ENCODE measurements at places on chromosomes 6 and 20. TPM values are rescaled to one million over a fixed set of nuclear protein-coding genes. Genes with fewer than 3 reads are reported as not detected.
A peak's percentile ranks its signal among the peaks of the same experiment; 100 is the strongest.

GRCh38 chr6:80465513-80465912 lies 359.0 kb downstream of the BCKDHB start:
- no peaks in the 10 kb centered on the region for H3K27me3 ChIP-seq
- DNase-seq = no peak
- H3K4me3 ChIP-seq = no peak overlapping the region
- H3K4me1 ChIP-seq = no peaks in the 10 kb centered on the region

DNA sequence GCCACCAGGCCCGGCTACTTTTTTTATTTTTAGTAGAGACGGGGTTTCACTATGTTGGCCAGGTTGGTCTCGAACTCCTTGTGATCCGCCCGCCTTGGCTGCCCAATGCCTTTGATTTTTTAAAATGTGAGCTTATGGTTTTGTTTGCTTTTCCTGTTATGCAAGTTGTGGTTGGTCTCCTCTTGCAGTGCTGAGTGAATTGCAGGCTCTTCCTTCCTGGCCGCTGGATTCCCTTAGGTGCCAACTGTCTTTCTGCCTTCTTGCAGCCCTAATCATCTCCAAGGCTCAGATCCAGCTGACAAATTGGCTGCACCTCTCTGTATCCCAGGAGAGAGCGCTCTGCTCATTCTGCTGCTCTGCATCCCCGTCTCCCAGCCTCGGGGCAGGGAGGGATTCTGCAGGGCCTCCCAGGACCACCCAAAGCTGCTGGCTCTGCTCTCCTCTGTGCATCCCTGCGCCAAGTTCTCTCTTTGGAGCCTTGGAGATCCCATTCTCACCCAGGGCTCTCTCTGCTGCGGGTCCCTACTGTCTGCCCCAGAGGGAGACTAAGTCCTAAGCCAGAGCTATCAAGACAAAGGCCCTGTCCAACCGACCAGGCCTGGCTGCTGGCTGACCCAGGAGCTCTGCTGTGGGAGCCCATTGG lies 14.1 kb upstream of the EMILIN3 start:
- no peak overlapping the region for H3K4me3 ChIP-seq
- H3K27me3 ChIP-seq = peaks cover 48% of the 10 kb centered on the region
- no peak for DNase-seq
- no peaks in the 10 kb centered on the region for H3K4me1 ChIP-seq
- no peaks in the 10 kb centered on the region for H3K36me3 ChIP-seq

DNA sequence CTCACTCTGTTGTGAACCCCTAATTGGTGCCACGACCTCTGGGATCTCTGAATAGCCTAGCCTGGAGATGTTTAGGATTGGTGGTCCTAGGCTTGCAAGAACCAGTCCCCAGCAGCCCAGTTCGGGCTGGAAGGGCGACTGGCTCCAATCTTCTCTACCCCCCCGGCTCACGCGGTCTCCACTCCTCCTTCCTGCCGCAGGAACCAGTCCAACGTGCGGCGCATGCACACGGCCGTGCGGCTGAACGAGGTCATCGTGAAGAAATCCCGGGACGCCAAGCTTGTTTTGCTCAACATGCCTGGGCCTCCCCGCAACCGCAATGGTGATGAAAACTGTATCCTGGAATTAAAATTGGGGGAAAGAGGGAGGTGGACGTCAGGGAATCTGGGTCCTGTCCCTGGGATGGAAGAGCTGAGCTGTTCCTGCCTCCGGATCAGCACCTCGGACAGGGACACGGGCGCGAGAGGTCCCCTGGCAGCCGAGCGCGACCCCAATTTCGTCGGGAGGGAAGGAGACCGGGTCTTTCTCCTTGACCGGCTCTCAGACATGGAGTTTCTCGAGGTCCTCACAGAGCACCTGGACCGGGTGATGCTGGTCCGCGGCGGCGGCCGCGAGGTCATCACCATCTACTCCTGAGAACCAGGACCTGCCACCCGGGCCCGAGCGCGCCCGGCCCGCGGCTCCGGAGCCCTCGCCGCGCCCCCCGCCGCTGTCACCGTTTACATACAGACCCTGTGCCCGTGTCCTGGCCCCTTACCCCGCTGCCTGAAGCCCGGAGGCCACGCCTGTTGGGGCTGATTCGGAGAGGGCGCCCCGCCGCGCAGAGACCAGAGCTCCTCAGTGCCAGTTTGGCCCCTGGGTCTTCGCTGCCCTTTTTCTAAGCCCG lies 28.2 kb downstream of the SLC12A5 start:
- H3K27me3 ChIP-seq = peaks cover 38% of the 10 kb centered on the region
- no peak overlapping the region for H3K4me3 ChIP-seq
- H3K27ac ChIP-seq = no peak overlapping the region
- no peak for DNase-seq
- H3K36me3 ChIP-seq = peaks cover 33% of the 10 kb centered on the region
- peaks cover 33% of the 10 kb centered on the region for H3K4me1 ChIP-seq

DNA sequence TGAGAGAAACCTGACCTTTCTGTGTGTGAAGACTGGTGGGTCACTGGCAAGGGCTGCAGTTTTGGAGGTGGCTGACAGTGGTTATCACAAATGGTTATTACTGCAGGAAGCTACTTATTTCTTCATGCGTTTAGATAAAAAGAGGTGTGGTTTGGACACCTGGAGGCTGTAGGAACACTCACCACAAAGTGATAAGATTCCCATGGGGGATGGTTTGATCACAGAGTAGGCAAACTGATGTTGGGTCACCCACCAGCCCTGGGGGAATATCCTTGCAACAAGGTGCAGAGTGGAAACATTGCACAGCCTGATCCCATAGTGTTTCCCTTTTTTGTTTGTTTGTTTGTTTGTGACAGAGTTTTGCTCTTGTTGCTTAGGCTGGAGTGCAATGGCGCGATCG lies 33.9 kb upstream of the RNGTT start:
- H3K36me3 ChIP-seq = no peaks in the 10 kb centered on the region
- no peaks in the 10 kb centered on the region for H3K4me1 ChIP-seq
- no peak overlapping the region for H3K27ac ChIP-seq
- DNase-seq = no peak
- no peak overlapping the region for H3K4me3 ChIP-seq

DNA sequence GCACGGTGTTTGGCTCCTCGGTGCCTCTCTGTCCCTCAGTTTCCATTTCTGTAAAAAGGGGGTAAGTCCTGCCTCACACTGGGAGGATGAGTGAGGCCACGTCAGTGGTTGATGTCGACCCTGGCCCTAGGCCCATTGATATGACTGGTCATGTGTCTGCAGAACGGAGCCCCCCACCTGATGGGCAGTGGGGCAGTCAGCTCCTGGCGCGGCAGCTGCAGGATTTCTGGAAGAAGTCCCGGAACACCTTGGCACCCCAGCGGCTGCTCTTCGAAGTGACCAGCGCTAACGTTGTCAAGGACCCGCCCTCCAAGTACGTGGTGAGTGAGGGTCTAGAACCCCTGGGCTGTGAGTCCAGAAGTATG lies 1.2 kb downstream of the SNX21 start:
- H3K36me3 ChIP-seq = no peaks in the 10 kb centered on the region
- no peak overlapping the region for H3K27ac ChIP-seq
- peaks cover 8% of the 10 kb centered on the region for H3K4me1 ChIP-seq
- no peak for DNase-seq

C6orf89 gene
- 32.7 TPM for total RNA-seq

METTL24 gene
- total RNA-seq = 0.27 TPM

CTAGE9 gene
- total RNA-seq = not detected

GRCh38 chr6:43740321-43740960 lies 29.6 kb upstream of the VEGFA start:
- no peaks in the 10 kb centered on the region for H3K36me3 ChIP-seq
- H3K4me3 ChIP-seq = no peak overlapping the region
- H3K4me1 ChIP-seq = peaks cover 8% of the 10 kb centered on the region
- no peaks in the 10 kb centered on the region for H3K27me3 ChIP-seq
- H3K27ac ChIP-seq = no peak overlapping the region

NR2E1 gene
- not detected for total RNA-seq

GRCh38 chr20:46897328-46897880 lies 2.8 kb downstream of the EYA2 start:
- no peaks in the 10 kb centered on the region for H3K36me3 ChIP-seq
- no peak overlapping the region for H3K4me3 ChIP-seq
- H3K27me3 ChIP-seq = peaks cover 80% of the 10 kb centered on the region
- DNase-seq = no peak
- no peak overlapping the region for H3K27ac ChIP-seq

GRCh38 chr6:32076321-32076809 lies 32.8 kb downstream of the TNXB start:
- no peaks in the 10 kb centered on the region for H3K27me3 ChIP-seq
- H3K4me1 ChIP-seq = no peaks in the 10 kb centered on the region
- H3K27ac ChIP-seq = no peak overlapping the region
- DNase-seq = no peak
- no peaks in the 10 kb centered on the region for H3K36me3 ChIP-seq

- DNase-seq = no peak
- H3K4me1 ChIP-seq = peaks cover 49% of the 10 kb centered on the region
- H3K4me3 ChIP-seq = peak overlapping the region; percentile 94
- peaks cover 14% of the 10 kb centered on the region for H3K36me3 ChIP-seq
- no peaks in the 10 kb centered on the region for H3K27me3 ChIP-seq
These were observed 589 bp downstream of the RNF5 start for GRCh38 chr6:32178547-32179440.

MOCS3 gene
- total RNA-seq = 7.8 TPM

DNA sequence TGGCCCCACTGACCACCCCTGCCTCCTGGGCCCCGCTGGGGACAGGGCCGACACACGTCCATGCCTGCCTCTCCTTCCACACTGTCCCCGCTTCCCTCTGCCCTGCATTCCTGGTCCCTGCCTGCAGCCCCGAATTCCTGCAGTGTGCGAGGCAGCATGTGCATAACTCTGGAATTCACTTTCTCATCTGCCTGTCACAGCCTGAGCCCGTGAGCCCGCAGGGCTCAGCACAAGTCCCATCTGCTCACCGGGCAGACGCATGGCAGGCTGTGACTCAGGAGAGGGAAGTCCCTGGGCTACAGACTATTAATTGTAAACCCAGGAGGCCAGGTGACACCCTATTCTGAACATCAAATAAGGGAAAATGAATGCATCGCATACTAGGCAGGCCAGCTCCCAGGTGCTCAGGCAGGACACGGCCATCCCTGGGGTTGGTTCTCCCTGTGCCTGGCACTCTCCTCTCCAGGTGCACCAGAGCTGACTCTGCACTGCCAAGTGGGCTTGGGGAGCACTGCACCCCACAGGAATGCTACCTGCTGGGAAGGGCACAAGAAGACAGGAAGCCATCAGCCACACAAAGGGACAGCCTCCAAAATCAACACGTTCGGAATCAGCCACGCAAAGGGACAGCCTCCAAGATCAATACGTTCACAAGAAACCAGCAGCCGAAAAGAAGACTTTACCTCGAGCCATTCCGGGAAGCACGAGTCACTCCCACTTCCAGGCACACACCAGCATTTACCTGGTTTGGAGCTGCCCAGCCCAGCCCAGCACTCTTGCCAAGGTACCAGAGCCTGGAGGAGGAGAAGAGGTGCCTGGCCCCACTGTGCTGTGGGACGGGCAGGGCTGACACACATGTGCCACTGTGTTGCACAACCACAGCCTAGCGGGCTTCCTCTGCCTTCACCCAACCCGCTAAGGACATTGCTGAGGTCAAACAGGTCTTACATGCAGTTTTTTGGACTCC lies 65.9 kb downstream of the DLL1 start:
- no peaks in the 10 kb centered on the region for H3K27me3 ChIP-seq
- H3K4me3 ChIP-seq = no peak overlapping the region
- no peaks in the 10 kb centered on the region for H3K36me3 ChIP-seq
- H3K4me1 ChIP-seq = peaks cover 20% of the 10 kb centered on the region
- H3K27ac ChIP-seq = no peak overlapping the region
- DNase-seq = no peak

ESR1 gene
- total RNA-seq = 1.1 TPM

- H3K36me3 ChIP-seq = no peaks in the 10 kb centered on the region
- peaks cover 5% of the 10 kb centered on the region for H3K4me1 ChIP-seq
- H3K4me3 ChIP-seq = no peak overlapping the region
- no peaks in the 10 kb centered on the region for H3K27me3 ChIP-seq
These were observed 6.3 kb upstream of the PARD6B start for GRCh38 chr20:50724851-50725723.

GRCh38 chr20:21707999-21708737 lies 2.7 kb downstream of the PAX1 start:
- H3K4me1 ChIP-seq = peaks cover 3% of the 10 kb centered on the region
- no peak overlapping the region for H3K27ac ChIP-seq
- peak overlapping the region; percentile 19 for H3K4me3 ChIP-seq
- H3K36me3 ChIP-seq = no peaks in the 10 kb centered on the region
- DNase-seq = no peak

GRCh38 chr20:25076731-25077609 lies 5.0 kb downstream of the VSX1 start:
- no peak for DNase-seq
- peaks cover 79% of the 10 kb centered on the region for H3K27me3 ChIP-seq
- H3K4me3 ChIP-seq = no peak overlapping the region

GRCh38 chr6:110342759-110343158 lies 15.4 kb downstream of the METTL24 start:
- H3K36me3 ChIP-seq = no peaks in the 10 kb centered on the region
- no peaks in the 10 kb centered on the region for H3K4me1 ChIP-seq
- DNase-seq = no peak
- H3K4me3 ChIP-seq = no peak overlapping the region
- H3K27ac ChIP-seq = no peak overlapping the region
- no peaks in the 10 kb centered on the region for H3K27me3 ChIP-seq

TMEM217 gene
- total RNA-seq = 3.5 TPM

- H3K27me3 ChIP-seq = peaks cover 5% of the 10 kb centered on the region
- no peak for DNase-seq
- no peak overlapping the region for H3K27ac ChIP-seq
- H3K4me3 ChIP-seq = no peak overlapping the region
- H3K4me1 ChIP-seq = no peaks in the 10 kb centered on the region
These were observed 94.4 kb upstream of the NAA20 start for GRCh38 chr20:19922716-19923115.

DNA sequence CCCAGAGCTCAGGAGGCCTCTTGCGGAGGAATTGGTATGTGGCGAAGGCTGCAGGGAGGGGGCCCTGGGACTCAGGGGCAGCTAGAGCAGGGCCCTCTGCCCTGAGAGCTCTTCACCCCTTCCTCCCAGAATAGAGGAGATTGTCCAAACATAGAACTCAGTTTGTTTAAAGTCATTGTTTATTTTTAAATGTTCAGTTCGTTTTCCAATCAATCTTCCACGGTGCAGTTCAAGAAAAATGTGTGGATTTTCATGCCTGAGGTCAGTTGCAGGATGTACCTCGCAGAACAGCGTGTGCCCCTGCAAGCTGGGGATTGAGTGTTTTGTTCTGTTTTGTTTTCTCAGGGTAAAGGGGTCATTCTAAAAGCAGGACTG lies 37.2 kb downstream of the MGME1 start:
- no peaks in the 10 kb centered on the region for H3K27me3 ChIP-seq
- H3K4me3 ChIP-seq = no peak overlapping the region
- no peaks in the 10 kb centered on the region for H3K4me1 ChIP-seq
- no peak overlapping the region for H3K27ac ChIP-seq

DNA sequence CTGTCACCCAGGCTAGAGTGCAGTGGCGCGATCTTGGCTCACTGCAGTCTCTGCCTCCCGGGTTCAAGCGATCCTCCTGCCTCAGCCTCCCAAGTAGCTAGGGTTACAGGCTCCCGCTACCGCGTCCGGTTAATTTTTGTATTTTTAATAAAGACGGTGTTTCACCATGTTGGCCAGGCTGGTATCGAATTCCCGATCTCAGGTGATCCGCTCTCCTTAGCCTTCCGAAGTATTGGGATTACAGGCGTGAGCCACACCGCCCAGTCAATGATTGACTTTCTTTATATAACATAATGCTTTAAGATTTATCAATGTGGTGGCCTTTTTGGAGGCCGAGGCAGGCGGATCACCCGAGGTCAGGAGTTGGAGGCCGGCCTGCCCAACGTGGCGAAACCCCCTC lies 7.8 kb upstream of the ABT1 start:
- no peak overlapping the region for H3K27ac ChIP-seq
- H3K36me3 ChIP-seq = no peaks in the 10 kb centered on the region
- H3K27me3 ChIP-seq = peaks cover 50% of the 10 kb centered on the region
- H3K4me3 ChIP-seq = no peak overlapping the region
- peaks cover 2% of the 10 kb centered on the region for H3K4me1 ChIP-seq

All from activated naive CD8-positive, alpha-beta T cell treated with anti-CD3 and anti-CD28 coated beads for 36 hours (primary cell).